NCI-H2081 treated with DMSO at 0.1 percent for 48 hours (cell line): ENCODE measurements at places on chromosomes 16 and 17.

DNA sequence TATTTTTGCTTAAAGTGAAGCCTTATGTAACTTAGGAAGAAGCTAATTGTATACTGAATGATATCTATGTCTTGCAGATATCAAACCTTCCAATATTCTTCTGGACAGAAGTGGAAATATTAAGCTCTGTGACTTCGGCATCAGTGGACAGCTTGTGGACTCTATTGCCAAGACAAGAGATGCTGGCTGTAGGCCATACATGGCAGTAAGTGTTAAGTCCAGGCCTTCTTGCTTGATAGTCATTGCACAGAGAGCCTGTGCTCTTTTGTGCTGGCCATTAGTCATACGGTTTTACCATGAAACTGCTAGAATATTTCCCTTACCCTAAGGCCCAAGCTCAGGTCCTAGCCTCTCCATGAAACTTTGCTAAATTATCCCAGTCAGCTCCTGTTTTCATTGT, 92.5 kb downstream of the MAP2K4 start:
- DNase-seq: no peak

- DNase-seq: no peak
Measured at GRCh38 chr17:41294016-41294415, 8.6 kb downstream of the KRTAP29-1 start.

GRCh38 chr17:8221663-8222379, 11.4 kb upstream of the AURKB start:
- DNase-seq: peak; percentile 65

DNA sequence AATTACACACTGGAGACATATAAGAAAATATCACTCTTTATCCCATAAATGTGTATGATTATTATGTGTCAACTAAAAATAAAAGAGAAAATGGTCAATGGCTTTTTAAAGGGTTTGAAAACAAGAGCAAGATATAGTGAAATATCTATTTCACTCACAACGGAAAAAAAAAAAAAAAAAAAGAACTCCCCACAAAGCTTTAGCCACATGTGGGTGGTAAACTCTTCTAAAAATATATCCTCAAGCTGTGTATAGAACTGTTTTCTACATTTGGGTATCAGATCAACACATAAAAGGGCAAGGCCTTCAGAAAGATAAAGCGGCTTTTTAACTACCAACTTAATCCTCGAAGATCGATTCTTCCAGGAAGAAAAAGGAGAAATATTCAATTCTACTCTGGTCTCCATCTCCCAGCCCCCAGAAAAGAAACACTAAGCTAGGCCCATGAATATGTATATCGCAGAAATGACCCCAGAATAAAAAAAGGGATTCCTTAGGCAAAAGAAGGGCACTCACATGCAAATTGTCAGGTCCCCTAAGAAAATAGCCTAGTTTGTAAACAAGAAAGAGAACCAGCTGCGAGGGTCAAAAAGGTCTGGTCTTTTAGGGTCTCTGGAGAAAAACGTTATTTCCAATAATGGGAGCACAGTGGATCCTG, 4.4 kb downstream of the LITAF start:
- no peak for DNase-seq

GRCh38 chr17:41437769-41438168, 3.0 kb downstream of the KRT38 start:
- DNase-seq: no peak

DNA sequence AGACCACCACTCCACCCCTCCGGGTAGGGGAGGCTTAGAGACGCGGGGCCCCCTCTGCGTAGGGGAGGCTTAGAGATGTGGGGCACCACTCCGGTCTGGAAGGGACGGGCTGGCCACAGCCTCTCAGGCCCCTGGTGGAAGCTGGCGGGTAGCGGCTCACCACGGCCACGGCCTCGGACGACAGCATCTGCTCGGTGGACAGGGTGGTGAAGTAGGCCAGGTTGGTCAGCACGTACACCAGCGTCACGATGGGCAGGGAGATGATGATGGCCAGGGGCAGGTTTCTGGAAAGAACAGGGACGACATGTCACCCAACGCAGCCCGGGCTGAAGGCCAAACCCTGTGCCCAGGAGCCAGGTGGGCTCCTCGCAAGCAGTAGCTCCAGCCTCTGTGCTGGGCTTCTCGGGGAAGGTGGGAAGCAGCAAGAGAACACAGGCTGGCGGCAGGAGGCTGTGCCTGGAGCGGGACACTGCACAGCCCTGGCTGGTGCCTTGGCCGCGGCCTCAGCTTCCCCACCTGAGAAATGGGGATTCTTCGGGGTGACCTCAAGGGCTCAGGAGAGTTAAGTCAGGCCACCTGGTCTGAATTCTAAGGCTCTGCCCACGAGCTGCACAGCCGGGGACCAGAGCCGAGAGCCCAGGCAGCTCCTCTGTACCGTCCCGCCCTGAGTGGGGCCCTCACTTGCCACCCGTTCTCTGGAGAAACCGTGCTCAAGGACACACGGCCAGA, 29.6 kb downstream of the SLC7A5 start:
- DNase-seq: no peak

DNA sequence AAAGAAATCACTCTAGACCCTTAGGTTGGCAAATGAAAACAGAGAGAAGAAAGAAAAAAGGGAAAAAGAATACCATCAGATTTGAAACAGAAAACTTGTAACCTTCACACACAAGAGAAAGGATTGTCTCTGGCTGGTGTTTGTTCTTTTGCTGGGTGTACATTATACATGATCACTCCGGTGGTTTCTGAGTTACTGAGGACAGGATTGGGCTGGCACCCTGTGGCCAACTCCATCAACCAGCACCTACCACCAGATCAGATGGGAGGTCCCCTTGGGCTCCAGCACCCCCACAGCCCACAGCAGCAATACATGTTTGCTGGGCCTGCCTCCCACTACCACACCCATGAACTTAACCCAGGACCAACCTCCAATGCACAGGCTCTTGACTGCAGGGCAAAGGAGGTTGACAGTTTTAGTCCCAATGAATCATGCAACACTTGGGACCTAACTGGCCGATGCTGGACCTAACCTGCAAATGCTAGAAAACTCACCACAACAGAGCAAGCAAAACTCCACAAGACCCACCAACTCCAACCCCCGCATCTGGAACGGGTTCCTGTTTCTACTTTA, 308.3 kb downstream of the SOX9 start:
- DNase-seq: no peak

GRCh38 chr17:77316191-77316641, 175.4 kb downstream of the SEC14L1 start:
- no peak for DNase-seq

GRCh38 chr17:21288571-21289017, 4.1 kb downstream of the MAP2K3 start:
- no peak for DNase-seq

DNA sequence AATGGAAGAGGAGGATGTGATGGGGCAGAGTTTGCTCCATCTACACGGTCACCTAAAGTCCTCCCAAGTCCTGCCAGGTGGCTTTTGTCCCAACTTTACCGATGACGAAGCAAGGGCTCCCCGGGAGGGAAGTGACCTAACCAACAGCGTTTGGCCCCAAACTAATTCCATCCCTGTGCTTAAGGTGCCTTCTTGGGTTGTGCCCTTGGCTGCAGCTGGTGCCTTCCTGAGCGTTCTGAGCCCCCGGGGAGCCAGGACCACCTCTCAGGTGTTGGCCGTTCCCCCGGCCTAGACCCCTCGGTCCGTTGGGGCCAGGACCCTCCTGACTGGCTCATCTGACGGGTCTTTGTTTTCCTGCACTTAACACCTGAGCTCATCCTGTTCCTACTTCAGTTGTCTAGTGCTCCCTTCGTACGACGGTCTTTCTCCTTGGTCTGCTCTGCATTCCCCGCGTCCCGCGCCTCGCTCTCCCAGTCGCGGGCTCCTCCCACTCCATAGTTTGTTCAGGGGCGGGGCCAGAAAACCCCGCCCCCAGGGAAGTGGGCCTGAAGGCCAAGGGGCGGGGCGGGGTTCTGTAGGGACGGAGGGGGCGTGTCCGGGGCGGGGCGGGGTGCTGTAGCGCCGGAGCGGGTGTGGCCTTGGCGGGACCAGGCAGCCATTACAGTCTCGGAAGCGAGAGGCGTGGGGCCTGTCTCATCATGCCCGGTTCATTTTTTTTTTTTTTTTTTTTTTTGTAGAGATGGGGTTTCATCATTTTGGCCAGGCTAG, 822 bp upstream of the ZSCAN10 start:
- DNase-seq: no peak

- no peak for DNase-seq
Measured at GRCh38 chr17:75516619-75517296, 430 bp downstream of the TSEN54 start.

DNA sequence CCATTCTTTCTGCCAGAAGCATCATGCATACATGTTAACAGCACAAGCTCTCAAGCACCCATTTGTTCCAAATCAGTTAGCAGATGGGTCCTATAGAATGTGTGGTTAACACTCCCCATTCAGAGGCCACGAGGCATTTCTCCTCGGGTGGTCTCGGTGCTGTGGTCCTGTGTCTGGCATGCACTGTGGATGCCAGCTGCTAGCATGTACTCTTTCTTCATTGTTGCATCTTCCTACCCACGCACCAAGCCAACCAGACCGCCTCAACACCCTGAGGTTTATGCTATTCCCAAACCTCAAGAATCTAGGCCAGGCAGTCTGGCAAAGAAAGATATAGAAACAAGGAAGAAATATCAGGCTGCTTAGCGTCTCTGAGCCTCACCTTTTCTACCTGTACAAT, 27.8 kb upstream of the MRTFB start:
- no peak for DNase-seq

- no peak for DNase-seq
Measured at GRCh38 chr16:8469102-8469778, 121.1 kb downstream of the TMEM114 start.
